ENCODE measurements at places on chromosomes 2 and 18. TPM values are rescaled to one million over a fixed set of nuclear protein-coding genes. Genes with fewer than 3 reads are reported as not detected.

Gene STEAP3
- 34.3 TPM for polyA plus RNA-seq

DNA sequence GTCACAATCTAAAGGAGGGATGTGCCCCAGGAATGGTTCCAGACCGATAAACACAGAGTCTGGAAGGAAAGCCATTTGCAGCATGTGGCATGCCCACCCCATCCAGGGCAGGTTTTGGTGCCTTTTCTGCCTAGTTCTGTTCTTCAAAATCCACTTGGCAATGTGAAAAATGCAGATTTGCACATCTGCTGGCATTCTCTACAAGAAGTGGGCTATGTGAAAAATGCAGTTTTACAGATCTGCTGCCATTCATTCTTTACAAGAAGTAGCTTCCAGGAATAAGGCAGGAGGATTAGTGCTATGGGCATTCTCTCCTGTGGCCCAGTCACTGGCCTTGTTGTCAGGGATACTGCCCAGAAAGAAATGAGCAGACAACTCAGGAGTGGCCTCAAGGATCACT lies 68.1 kb downstream of the C1D start:
- DNase-seq: no peak

GRCh38 chr2:10331702-10332401 lies 29.1 kb downstream of the HPCAL1 start:
- no peak for DNase-seq

DNA sequence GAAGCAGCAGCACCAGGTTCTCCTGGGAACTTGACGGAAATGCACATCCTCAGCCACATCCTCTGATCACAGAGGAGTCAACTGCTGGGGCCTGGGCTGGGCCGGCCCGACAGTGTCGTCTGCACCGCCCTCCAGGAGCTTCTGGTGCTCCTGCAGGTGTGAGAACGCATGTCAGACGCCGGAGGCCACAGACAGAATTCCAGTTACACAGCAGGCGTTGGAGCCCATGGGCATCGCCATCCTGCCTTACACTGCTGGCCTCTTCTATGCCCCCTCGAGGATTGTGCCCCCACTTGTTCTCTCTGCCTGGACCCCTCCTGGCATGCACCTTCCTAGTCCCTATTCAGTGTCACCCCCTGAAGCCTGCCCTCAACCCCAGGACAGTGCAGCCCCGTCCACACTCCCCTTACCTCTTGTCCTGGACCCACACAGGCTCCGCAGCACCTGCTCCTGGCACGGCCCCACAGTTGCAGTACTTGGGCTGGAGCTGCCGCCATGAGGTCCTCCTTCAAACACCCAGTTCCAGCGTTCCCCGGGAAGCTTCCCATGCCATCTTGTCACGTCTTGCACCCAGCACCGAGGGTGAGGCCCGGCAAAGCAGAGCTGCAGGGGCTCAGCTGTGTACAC lies 37.5 kb downstream of the ADI1 start:
- DNase-seq: no peak

Gene MC2R
- polyA plus RNA-seq: not detected

Gene UGT1A5
- not detected for polyA plus RNA-seq
